A549 treated with GW870086 at 1 μM for 4 hours (cell line): ENCODE measurements at places on chromosomes 6 and 20. TPM values are rescaled to one million over a fixed set of nuclear protein-coding genes. Genes with fewer than 3 reads are reported as not detected.

The UBD gene
- 0.44 to 0.95 TPM (median 0.61 TPM) in 5 replicates for total RNA-seq

The CST9 gene
- not detected in 5 replicates for total RNA-seq

The MAN1A1 gene
- 0.03 to 0.07 TPM (median 0.05 TPM) in 4 of 5 replicates, not detected in the other for total RNA-seq

The TAGAP gene
- not detected in 5 replicates for total RNA-seq

The ELOVL2 gene
- 4.7 to 7.1 TPM (median 6.8 TPM) in 5 replicates for total RNA-seq

The LPA gene
- 0.03 to 0.13 TPM (median 0.09 TPM) in 5 replicates for total RNA-seq

The CLVS2 gene
- 0.07 to 0.32 TPM (median 0.15 TPM) in 5 replicates for total RNA-seq
